ENCODE measurements at places on chromosomes 7 and 10. TPM values are rescaled to one million over a fixed set of nuclear protein-coding genes. Genes with fewer than 3 reads are reported as not detected.

- peak; percentile 70 for DNase-seq
These were observed 43.4 kb downstream of the PRF1 start for GRCh38 chr10:70558871-70559810.

- no peak for DNase-seq
These were observed 287.2 kb upstream of the GHITM start for GRCh38 chr10:83852146-83852545.

DNA sequence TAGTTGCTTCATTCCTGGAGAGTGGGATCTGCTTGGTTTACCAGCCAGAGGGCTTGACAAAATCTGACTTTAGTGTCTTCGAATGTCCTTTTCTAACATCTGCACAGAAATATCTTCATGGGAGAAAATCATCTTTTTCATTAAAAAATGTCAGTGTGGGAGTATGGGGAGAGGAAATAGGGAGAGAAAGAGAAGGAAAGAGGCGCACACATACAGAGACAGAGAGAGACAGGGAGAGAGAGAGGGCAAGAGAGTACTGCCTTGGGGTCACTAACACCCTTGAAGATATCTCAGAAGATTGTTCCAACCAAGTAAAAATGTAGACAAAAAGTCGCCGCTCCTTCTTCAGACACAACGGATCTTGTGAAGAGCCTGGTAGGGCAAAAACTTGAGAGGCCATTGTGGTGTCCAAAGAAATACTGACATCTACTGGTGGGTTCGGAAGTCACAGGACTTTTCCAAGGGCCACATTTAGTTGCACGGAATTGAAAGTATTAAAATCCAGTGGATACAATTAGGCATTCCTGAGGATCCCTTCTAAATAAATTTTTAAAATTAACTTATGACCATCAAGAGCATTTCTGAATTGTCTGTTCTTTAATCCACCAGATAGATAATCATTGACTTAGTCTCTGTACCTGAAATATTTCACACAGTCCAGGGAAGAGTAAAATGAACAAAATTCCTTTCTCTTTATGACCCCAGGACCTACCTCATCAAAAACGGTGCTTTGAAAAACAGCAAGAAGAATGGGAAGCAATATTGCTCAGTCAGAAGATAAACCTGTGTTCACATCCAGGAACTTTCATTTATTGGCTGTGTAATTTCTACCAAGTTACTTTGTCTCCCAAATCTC, 29.7 kb downstream of the VIM start:
- peak; percentile 62 for DNase-seq

GRCh38 chr7:1251796-1252539, 19.3 kb downstream of the UNCX start:
- no peak for DNase-seq

DNA sequence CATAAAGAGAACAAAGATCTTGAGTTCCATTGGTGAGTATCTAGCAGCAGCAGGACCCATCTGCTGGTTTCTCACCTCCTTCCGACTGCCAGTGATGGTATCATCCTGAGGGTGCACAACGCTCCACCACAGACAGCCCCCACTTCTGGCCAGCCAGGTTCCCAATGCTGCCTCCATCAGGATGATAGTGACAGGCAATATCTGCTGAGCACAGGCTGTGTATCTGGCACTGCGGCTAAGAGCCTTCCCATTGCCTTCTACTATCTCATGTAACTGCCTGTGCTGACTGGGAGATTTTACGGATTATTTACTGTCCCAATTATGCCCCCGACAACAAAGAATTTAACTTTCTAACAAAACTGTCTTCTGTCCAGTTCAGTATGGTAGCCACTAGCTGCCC, 352.4 kb upstream of the AOAH start:
- no peak for DNase-seq

DNA sequence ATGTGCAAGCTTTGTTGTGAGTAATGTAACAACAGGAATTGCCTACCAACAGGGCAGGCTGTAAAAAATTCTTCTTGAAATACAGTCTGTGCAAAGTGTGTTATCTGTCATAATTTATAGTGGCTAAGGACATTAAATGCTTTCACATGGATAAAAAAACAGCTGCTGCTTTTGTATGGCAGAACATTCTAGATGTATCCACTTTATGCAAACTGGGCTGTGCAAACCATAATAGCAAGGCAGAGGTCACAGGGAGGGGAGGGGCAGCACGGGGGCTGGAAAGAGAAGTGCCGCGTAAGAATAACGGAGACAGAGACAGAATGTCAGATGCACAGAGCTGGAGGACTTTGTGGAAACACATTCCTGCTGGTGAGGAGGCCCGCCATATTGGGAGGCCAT, 86.1 kb downstream of the VOPP1 start:
- no peak for DNase-seq

DNA sequence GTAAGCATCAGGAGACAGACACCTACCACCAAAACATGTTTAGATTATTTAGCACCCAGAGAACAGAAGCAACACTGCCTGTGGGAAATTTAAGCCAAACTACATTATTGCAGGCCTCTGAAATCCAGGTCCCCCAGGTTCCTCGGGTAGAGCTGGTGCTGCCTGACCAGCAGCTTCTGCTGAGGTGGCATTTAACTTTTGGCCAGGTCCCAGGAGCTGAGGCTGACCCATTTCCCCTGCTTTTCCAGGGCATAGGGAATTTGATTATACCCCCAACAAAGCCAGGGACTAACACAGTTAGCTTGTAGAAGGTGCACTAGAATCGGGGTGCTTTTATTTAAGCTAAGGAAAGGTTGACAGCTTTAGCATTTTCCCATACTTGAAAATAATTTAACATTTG, 4.7 kb downstream of the LRRC4 start:
- DNase-seq, result no peak

- DNase-seq, result no peak
These were observed 5.2 kb downstream of the NEUROD6 start for GRCh38 chr7:31335161-31335856.

DNA sequence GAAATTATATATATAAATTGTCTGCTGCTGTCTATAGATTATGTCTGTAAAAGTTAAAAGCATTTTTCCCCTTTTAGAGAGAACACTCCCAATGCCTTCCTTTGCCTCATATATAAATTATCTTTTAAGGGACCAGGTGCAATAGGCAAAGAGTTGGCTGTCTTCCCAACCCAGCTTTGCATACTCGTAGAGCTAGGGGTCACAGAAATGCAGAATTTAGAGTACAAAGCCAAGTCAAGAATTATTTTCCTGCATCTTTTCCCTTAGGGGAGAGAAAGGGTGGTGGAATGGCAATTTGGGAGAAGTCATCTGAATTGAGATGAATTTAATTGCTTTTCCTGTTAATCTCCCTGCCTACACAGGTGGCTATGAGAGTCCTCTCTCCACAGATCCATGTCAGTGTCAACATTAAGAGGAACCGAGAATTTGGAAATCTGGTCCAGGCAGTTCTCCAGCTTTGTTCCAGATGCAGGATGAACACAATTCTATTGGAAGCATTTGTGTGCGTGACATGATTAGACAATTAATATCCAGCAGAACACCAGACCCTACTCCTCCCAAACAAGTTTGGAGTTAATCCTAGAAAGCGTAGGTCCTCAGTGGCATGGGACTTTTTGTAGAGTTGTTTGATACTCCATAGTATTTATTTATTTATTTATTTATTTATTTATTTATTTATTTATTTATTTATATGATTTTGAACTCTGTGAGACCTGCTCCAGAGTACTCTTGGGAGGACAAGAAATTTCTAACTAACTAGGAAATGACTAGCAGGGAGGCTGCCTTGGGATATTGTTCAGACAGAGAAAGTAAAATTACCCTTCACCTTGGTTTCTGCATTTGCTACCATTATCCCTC, 80.3 kb upstream of the SKAP2 start:
- DNase-seq, result no peak

- DNase-seq, result no peak
These were observed 108.4 kb downstream of the KLF6 start for GRCh38 chr10:3676564-3676963.

- DNase-seq, result no peak
These were observed 369.0 kb downstream of the MAGI2 start for GRCh38 chr7:79084423-79084822.

GRCh38 chr10:33279276-33279675, 55.2 kb downstream of the NRP1 start:
- DNase-seq, result no peak

DNA sequence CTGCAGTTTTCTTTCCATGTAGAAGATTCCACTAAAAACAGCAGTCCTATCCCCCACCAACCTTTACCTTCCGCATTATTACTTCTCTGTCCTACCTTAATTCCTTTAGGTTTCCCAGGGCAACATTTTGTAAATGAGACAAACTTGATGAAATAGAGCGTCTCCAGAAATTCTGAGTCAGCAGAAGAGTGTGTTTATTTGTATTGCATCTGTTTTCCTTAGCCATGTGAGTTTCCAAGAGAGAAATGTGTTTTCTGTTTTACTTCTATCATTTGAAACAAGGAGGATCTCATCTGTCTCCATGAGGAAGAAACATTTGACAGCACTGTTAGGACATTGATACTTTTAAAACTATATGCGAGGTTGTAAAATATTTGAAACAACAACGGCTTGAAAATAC, 244.2 kb upstream of the PLXDC2 start:
- no peak for DNase-seq

DNA sequence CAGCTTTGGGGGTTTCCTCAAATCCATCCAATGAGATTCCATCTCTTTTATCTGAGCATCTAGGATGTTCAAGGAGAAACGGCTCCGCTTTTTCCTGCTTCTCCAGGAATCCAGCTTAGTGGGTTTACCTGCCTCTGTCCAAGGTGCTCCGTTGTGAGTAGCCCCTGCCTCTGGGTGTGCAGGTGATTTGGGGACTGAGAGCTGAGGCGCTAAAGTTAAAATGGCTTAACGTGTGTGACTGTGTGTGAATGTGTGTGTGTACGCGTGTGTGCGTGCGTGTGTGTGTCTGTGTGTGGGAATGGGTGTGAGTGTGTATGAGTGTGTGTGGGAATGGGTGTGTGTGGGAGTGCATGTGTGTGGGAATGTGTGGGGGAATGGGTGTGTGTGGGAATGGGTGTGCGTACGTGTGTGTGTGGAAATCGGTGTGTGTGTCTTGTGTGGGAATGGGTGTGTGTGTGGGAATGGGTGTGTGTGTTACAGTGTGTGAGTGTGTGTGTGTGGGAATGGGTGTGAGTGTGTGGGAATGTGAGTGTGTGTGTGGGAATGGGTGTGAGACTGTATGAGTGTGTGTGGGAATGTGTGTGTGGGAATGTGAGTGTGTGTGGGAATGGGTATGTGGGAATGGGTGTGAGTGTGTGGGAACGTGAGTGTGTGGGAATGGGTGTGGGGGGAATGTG, 90.2 kb upstream of the INSIG1 start:
- no peak for DNase-seq

DNA sequence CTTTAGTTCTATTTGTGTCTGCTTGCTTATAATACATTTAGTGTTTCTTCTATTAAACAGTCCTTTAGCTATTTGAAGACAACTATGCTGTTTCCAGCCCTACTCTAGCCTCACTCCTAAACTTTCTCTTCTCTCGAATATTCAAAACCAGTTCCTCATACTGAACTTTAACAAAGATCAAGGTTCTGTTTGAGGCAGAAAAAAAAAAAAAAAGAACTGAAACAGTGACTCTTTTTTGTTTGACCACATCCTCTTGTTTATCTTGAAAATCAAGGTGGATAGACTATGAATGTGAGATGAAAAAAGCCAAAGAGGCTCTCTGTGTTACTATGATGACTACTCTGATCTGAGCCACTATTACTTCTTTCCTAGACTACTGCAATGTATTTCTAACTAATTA, 154.3 kb downstream of the ZNF365 start:
- DNase-seq, result no peak

GRCh38 chr7:40305229-40305628, 170.4 kb downstream of the SUGCT start:
- no peak for DNase-seq

DNA sequence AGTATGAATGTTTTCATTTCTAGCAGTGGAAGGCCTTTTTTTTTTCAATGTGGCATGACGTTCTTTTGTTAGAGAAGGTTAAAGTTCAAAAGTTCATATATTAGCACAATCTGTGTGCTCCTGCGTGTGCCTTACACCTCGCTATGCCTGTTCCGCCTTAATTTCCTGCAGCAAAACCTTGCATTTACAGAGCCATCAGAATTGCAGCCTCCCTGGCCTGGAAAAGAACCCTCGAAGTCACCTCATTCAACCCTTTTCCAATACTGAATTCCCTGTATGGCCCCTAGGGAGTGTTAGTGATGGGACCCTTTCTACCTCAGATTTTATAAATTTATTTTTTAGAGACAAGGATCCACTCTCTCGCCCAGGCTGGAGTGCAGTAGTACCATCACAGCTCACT, 103.5 kb upstream of the ZNF438 start:
- DNase-seq, result no peak

DNA sequence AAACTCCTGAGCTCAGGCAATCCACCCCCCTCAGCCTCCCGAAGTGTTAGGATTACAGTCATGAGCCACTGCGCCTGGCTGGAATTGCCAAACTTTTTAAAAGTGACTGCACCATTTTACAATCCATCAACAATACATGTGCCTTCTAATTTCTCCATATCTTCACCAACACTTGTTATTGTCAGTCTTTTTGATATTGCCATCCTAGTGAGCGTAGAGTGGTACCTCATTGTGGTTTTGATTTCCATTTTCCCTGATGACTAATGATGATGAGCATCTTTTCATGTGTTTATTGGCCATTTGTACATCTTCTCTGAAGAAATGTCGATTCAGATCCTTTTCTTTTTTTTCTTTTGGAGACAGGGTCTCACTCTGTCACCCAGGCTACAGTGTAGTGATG, 21.7 kb upstream of the STRIP2 start:
- no peak for DNase-seq

DNA sequence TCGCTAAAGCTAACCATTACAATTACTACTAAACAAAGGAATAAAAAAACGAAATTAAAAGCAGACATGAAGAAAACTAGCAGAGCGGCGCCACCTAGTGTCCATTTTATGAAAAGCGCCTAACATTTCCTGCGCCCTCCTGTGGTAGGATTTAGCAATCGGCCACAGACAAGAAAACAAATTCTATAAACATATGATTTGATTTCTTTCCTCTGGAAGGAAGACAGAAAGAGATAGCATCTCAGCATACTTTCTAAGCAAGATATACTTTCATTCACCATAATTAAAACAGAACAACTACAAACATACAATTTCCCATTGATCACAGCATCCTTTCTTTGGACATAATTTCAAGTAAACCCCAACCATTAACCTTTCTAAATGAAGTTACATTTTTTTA, 337.7 kb upstream of the NPVF start:
- peak; percentile 30 for DNase-seq

GRCh38 chr7:149495785-149496641, 1.6 kb downstream of the ZNF746 start:
- no peak for DNase-seq

- no peak for DNase-seq
These were observed 152.1 kb upstream of the TARP start for GRCh38 chr7:38425509-38425908.

Gene PKD1L1
- total RNA-seq, result 0.18 TPM

Gene AKR1C4
- total RNA-seq, result not detected

Gene ANKRD61
- total RNA-seq, result 0.24 TPM

Gene NKX2-3
- not detected for total RNA-seq

Gene MPP7
- 6.6 TPM for total RNA-seq

Gene OR6B1
- not detected for total RNA-seq

Gene RBM20
- 0.09 TPM for total RNA-seq

Gene SYT15B
- total RNA-seq, result 0.22 TPM

Gene CACNA2D1
- total RNA-seq, result not detected

Gene CCDC3
- total RNA-seq, result not detected

Gene ICA1
- total RNA-seq, result 0.46 TPM

All from CD8-positive, alpha-beta memory T cell (primary cell).